ENCODE measurements at places on chromosomes 7 and 10.

DNA sequence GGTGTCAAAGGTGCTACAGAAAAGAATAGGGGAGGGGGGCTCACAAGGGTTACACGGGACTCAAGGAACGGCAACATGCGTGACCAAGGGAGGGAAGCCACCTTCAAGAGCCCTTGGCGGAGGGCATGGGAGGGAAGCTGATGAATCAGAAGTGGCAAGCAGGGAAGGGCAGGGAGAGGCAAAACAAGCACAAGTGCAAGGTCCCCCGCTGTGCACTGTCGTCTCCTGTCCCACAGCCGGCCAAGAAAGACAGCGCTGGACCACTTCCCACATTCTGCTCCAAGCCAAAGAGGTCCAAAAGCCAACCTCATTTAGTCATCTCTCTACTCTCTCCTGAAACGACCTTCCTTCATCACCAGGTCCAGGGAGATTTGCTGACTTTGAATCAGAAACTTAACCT lies 102.7 kb downstream of the CALN1 start:
- no peak for DNase-seq

DNA sequence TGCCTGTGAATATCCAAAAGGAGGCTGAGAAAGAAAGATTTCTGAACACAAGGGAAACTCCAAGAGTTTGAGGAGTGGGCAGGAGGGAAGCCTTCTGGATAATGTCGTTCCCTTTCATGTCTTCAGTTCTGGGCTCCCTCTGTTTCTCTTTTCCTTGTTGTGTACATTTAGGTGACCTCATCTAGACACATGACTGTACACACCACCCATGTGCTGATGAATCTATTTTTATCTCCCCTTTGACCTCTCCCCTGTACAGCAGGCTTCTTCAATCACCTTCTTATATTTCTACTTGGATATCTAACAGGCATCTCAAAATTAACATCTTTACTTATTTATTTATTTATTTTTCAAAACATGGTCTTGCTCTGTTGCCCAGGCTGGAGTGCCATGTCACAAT lies 363.1 kb downstream of the GATA3 start:
- DNase-seq: no peak

DNA sequence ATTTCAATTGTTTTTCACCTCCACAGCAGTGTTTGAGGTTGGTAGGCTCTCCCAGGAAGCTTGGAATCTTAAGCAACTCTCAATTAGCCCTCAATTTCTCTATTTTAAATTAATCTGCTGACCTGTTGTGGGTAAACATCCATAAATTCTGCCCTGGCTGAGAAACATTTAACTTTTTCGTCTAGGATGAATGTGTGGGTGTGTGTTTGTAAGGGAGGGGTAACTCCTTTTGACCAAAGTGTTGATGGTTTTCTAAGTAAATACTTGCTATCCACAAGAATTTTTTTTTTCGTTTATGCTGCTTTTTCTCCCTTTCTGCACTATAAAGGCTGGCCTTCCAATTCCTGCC lies 973 bp downstream of the PPP3CB start:
- DNase-seq: no peak

DNA sequence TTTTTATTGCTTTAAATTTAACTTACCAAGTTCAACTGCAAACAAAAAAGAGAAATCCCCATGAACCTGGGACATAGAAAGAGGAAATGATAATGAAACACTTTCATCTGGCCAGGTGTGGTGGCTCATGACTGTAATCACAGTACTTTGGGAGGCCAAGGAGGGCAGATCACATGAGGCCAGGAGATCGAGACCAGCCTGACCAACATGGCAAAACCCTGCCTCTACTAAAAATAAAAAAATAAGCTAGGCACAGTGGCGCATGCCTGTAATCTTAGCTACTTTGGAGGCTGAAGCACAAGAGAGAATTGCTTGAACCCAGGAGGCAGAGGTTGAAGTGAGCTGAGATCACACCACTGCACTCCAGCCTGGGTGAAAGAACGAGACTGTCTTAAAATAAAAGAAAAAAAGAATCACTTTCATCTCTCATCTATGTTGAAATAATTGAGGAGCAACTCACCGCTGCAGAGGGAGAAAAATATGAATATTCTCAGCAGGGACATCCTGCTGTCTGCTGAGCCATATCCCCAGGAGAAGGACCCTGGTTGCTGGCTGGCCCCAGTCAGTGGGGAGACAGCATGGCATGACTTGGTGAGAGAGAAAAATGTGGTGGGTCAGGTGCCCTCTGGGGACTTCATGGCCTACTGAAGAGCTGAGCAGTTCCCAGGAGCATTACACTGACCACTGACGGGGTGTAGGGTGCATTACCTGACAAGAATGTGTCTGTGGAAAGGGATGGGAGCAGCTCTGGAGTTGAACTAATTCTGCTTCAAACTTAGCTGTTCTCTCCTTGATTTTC lies 22.8 kb upstream of the TARP start:
- DNase-seq: no peak

DNA sequence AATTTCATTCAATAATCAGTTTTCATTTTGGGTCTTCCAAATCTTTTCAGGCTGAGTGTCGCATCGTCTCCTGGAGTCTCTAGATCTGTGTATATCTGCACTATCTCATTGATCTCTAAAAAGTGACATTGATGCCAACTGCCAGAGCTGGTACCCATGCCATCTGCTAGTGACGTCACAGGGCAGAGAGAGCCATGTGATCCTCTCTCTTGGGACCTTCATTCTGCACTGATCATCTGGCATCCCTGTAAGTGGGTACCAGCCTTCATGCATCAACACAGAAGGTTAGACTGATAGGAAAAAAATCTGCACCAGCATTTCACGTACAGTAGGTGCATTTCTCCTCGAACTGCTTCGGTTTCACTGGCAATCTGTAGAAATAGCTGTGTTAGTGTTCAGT lies at the start of gene NEUROD6:
NEUROD6 (minus strand) TSS at position 124 of the 400 bp plus-strand sequence. CDS start 1,458 bp downstream, outside the sequence.
- no peak for DNase-seq

DNA sequence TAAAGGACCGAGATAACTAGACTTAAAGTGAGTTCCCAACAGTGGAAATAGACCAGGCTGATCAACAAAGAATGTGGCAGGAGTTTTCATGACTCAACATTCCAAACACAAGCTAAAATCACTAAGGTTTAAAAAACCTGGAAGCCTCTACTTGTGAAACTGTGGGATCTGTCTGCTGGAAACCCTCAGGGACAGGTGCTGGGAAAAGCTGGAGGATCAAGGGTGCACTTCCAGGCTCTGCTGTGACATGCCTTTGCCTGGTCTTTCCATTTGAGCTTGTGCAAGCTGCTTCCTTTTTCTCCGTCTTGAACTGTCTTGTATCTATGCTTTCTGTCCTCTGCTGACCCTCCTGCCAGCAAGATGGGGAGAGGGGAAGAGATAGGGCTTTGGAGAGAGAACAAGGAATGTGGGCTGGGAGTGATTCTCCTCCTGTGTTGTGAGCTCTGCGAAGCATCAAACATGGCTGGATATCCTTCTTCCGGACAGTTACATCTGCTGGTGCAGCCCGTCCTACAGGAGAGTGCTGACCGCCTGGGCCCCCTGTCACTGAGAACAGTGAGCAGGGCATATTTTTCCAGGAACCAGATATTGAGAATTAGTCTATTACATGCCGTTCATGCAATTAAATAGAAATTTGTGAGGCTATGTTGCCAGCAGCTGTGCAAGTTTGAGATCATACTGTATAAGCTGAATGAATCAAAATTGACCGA lies 25.5 kb downstream of the ARHGAP22 start:
- DNase-seq: no peak

- no peak for DNase-seq
Measured at GRCh38 chr7:70392256-70392876, 739.6 kb upstream of the GALNT17 start.

GRCh38 chr10:125037145-125037877 lies 95.4 kb downstream of the ZRANB1 start:
- peak; percentile 70 for DNase-seq

DNA sequence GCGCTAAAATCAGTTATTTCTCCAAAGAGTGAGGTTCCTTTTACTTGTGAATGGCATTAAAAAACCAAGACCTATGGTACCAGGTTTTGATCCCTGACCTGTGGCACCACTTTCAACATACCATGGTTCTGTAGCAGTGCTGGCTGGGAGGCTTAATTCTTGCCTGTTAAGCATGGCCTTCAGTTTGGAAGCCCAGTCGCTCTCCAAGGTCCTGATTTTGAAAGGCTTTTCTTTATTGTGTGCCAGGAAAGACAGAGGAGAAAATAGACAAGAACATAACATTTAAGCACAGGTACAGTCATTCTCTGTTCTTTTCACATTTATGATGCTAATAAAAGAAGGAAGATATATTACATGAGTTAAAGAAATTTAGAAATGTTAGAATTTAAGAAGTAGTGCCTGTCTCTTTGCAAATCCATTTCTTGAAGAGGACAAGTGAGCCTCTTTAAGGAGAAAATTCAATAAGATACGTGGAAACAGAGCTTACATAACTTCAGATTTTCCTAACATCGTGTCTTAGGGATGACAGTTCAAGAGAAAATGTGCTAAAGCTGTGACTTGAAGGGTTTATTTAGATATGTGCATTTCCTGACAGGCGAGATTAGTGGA lies 357.6 kb downstream of the DPP6 start:
- peak; percentile 28 for DNase-seq

- no peak for DNase-seq
Measured at GRCh38 chr10:78041170-78042057, 7.8 kb downstream of the RPS24 start.

GRCh38 chr10:115956225-115957011 lies 316.6 kb downstream of the GFRA1 start:
- DNase-seq: no peak

DNA sequence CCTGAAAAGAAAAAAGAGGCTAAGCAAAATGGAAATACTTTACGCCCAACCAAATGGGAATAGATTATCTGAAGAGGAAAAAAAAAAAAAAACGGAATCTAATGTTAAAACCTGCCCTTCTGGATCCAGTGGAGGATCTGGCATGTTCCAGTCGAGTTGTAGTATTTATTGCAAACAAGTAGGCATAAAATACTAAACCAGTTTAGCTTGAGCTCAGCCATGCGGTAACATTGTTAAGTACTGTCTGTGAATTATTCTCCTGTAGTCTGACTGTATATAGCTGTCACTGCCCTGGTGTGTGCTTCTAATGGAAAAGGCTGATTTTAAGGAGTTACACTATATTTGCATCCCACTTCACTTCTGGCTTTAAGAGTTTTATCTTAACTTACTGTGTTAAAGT lies 40.3 kb downstream of the CELF2 start:
- DNase-seq: no peak

GRCh38 chr10:68106656-68107055 lies 2.6 kb upstream of the MYPN start:
- DNase-seq: peak; percentile 48

GRCh38 chr10:23439452-23439960 lies 631 bp downstream of the OTUD1 start:
- no peak for DNase-seq

DNA sequence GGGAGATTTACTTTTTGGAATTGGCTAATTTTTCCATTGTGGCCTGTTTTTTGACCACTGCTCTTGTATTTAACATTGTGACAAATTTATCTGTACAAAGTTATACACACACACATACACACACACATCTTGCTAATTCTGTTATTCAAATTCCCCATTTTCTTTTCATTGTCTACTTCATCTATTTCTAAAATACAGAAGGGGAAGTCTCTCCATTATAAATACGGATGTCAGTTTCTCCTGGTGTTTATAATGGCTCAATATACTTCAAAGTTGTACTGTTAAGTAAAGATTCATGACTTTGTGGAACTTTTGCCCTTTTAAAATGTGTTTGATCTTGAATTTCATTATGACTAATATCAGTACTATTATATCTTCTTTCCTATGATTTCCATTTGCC lies 81.0 kb downstream of the CNOT4 start:
- no peak for DNase-seq

DNA sequence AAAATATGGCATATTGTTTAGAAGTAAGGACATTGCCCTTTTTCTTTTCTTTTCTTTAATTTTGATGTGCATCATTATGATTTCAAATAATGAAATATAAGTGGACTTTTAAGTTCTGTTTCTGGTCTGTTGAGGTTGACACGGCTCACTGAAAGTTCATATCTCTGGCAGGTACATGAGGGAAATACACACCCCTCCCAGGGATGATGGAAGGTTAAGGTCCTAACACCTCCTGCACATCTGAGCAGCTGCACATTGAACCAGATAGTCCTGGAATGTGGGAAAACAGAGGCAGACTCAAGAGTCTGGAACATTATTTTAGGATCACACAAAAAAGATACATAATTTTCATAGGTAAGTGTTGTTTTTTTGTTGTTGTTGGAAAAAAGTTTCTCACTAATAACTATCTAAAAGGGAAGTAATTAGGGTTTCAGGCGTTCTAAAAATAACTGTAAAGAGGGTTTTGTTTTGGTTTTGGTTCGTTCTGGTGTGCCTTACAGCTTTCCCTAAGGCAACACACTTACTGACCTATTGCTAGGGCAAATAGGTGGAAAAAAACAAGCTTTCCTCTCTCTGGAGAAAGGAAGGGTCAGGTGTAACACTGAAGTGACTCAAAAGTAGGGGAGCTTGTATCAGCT lies 201.2 kb upstream of the PRKCQ start:
- no peak for DNase-seq

GRCh38 chr10:113412161-113412560 lies 140.7 kb upstream of the HABP2 start:
- no peak for DNase-seq

DNA sequence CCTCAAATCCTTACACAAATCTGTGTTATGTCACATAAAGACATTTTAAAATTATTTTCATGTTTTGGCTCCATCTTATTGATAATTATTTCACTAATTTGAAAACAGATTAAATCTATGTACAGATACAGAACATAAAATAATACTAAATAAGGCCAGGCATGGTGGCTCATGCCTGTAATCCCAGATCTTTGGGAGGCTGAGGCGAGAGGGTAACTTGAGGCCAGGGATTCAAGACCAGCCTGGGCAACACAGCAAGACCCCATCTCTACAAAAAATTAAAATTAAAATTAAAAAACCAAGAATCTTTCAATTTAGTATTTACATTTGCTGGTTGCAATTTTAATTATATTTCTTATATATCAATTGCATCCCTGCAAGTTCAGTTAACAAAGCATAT lies 246.4 kb upstream of the MKLN1 start:
- no peak for DNase-seq

DNA sequence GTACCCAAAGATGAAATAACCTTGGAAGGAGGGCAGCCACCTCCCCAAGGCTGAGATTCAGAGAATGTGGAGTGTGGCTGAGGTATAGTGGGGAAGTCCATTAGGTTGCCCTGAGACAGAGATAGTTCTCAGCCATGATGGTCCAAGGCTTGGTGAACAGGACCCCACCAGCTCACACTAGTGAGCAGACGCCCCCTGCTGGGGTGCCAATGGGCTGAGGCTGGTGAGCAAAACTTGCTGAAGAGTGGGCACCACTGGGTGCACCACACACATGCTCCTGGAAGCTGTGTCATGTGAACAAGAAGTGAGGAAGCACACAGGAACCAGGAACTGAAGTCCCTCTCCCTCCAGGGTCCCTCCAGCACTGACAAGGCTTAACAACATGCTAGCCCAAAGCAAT lies 8.9 kb downstream of the FBXL13 start:
- peak; percentile 80 for DNase-seq

Data from A673 (cell line).